ENCODE measurements at places on chromosomes 3 and 15.

DNA sequence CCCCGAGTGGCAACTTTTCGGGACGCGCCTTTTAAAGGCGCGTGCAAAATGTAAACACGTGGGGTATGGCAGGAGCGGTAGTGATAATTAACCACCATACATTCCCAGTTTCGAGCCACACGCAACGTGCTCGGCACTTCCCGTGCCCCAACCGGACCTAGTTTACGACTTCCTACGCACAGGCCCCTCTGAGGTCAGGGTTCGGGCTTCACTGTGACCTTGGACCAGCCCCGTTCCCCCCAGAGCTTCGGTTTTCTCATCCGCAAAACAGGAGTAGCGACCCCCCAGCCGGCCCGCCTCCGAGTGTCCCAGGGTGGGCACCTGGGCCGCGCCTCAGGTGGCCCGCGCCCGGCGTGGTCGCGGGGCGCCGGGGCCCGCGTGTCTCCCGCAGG is 451 bp downstream of the CHCHD4 start:
- peak; percentile 54 for DNase-seq

DNA sequence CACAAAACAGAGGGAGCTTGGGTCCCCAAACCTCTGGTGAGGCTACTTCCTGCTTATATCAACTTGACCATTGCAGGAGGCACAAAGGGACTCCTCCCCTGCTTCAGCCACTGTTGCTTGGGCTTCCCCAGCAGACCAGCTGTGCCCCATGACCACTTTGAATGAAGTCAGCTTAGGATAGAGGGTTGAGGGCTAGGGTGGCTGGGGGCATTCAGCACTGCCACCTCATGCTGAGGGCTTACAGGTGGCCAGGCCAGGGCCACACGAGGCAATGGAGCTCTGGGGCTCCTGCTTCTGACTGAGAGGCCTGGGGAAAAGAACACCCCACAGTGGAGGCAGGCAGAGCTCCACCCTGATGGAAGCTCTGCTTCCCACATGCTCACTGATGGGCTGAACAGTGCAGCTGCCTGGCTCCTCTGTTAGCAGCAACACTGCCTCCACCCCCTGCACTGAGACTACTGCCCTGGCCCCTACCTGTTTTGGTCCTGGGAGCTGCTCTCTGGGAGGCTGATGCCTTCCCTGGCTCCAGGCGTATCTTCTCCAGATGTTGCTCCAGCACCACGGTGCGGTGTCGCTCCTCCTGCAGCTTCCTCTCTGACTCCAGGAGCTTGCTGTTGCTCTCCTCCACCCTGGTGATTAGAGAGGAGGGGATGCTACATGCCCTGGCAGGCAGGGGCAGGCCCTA is 10.2 kb upstream of the HHATL start:
- DNase-seq, result no peak

GRCh38 chr15:92226020-92226612 is 167.6 kb upstream of the ST8SIA2 start:
- DNase-seq, result no peak

- DNase-seq, result no peak
These were observed 139.3 kb downstream of the ZNF609 start for GRCh38 chr15:64599716-64600115.

DNA sequence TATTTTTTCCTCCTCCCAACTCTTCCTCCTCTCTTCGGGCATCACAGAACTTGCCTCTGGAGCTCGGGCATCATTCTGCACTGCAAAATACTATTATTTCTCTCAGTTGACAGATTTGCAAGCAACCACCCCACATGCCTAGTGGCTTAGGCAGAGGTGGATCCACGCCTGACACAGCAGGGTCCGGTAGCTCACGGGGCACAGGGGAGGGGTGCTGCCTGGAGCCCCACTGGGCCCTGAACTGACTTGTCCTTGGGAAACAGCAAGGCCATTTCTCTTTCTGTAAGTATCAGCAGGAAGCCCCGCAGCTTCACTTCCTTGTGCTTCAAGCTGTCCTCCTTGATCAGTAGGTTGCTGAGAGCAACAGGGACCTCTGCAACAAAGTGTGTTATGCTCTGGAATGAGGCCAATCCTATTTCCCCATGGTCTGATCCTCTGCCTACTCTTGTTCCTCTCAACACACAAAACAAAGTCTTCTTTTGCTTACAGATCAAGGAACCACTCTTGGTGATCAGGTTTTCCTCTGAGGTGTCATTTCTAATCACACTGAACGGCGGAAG is 69.1 kb downstream of the FAM174B start:
- no peak for DNase-seq

GRCh38 chr3:172946061-172946460 is 195.0 kb downstream of the SPATA16 start:
- no peak for DNase-seq

- no peak for DNase-seq
These were observed 2.8 kb upstream of the CLDND1 start for GRCh38 chr3:98525494-98525893.

DNA sequence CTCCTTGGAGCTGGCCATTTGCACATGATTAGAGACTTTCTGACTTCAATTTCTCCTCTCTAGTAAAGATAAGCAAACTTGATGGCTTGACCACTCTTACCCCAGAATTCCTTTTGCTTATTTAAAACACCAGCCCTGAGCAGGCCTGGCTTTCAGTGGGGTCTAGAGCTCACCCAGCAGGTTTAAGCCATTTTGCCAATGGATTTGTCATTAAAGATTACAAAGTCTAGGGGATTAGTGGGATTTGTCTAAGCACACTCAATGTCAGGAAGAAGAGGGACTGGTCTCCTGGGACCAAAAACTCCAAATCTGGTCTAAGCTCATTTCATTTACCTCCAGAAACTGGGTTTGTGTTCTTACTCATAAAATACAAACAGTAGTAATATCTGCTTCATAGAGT is 57.3 kb upstream of the SNTN start:
- no peak for DNase-seq

DNA sequence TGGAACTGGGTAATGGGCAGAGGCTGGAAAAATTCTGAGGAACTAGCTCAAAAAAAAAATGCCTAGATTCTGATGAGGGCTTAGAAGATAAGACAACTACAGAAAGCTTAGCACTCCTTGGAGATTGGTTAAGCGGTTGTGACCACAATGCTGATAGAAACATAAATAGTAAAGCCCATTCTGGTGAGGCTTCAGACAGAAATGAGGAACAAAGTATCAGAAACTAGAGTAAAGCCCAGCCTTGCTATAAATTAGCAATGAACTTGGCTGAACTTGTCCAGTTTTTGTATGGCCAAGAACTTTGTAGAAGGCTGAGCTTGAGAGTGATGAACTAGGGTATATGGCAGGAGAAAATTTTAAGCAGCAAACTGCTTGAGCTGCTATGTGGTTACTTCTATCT is 25.4 kb downstream of the GOLGB1 start:
- no peak for DNase-seq

GRCh38 chr3:168094877-168095610 is 680 bp downstream of the GOLIM4 start:
- DNase-seq, result peak; percentile 71

DNA sequence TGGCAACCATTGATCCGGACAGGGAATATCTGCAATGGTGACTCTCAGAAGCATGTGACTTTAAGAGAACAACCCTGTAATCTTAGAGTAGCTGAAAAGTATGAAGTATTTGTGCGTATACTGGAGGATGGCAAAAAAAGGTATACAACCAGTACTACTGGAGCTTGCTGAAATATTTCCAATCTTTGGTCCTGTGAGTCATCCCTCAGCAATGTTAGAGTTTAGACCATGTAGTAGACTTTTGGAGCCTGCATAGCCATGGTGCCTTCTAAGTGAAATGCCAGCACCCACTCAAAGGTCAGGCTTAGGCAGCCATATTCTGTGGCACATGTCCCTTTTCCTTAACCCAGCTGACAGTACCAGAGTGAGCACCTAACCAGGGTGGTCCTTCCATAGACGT is 429.4 kb downstream of the NTRK3 start:
- no peak for DNase-seq

DNA sequence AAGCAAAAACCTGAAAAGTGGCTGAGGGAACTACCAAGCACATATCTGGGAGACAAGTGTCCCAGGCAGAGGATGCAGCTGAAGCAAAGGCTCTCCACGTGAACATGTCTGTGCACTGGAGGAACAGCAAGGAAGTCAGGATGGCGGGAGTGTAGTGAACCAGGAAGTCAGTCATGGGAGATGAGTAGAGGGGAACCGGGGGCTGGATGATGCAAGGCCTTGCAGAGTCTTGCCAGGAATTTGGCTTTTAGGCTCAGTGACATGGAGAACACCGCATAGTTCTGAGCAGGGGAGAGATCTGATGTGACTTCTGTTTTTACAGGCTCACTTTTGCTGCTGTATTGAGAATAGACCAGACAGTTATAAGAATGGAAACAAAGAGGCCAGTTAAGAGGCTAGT is 19.0 kb downstream of the C2CD4A start:
- no peak for DNase-seq

GRCh38 chr15:98547741-98548138 is 100.6 kb upstream of the IGF1R start:
- DNase-seq, result no peak

- no peak for DNase-seq
These were observed 52.4 kb downstream of the VGLL3 start for GRCh38 chr3:86938416-86939105.

DNA sequence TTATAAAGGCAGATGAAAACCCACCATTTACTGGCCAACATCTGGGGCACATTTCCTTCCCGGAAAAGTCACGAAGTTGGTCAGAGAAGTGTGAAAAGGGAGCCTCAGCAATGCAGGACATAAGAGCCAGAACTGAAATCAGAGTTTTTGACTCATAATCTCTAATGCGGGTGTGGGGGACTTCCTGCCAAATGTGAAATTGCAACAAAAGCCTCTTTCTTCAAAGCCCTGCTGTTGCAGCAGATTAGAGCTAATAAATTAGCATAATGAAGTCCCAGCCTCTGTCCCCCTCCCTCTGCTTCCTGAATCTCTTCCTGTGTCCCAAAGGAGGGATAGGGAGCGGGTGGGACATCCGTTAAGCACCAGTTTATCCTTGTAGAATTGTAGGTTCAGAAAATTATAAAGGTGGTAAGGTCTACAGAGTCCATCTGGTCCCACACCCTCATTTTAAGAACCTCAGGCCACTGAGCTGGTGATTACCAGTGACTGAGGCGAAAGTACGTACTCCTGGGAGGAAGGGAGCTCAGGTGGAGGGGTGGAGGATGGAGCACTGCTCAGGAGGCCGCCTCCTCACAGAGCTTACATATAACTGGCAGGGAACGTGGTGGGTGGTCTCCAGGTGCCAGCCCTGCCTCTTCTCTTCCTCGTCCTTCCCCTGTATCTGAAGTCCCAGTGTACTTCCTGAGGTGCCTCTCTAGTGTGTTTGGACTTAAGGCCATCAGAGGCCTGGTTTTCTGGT is 35.0 kb downstream of the ST6GAL1 start:
- no peak for DNase-seq

- no peak for DNase-seq
These were observed 4.2 kb downstream of the RHCG start for GRCh38 chr15:89492111-89492641.

DNA sequence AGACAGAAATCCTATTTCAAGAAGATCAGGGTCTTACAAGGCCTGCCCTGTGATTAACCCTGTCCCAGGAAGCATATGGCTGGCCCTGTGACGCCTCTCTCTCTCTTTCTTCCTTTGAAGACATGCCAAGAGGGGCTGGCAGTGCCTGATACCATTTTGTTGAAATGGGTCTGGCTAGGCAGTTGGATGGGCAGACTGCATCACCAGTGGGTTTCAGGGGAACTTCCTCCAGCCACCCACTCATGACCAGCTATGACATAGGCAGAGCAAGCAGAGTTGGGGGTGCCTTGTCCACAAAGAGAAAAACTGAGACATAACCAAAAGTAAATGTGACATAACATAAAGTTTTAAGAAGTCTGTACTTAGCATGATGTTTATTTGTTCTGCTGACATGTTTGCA is 31.4 kb upstream of the MANF start:
- no peak for DNase-seq

GRCh38 chr3:156341831-156342416 is 213.0 kb downstream of the SSR3 start:
- DNase-seq, result no peak

DNA sequence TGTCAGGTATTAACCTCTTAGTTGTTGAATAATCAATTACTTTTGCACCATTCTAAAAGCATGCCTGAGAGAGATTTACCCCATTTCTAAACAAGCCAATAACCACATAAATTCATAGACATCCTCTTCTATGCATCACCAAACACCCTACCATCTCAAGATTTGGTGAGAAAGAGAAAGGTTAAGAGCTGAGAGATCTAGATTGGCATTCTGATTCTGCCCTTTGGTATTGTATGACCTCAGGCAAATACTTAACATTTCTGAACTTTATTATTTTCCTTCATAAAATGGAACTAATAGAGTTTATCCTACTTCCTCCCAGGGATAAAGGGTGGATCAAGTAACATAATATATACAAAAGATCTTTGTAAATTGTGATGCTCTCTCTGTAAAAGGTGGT is 146.5 kb upstream of the MME start:
- DNase-seq, result no peak

- no peak for DNase-seq
These were observed 5.6 kb upstream of the AEN start for GRCh38 chr15:88615303-88616107.

DNA sequence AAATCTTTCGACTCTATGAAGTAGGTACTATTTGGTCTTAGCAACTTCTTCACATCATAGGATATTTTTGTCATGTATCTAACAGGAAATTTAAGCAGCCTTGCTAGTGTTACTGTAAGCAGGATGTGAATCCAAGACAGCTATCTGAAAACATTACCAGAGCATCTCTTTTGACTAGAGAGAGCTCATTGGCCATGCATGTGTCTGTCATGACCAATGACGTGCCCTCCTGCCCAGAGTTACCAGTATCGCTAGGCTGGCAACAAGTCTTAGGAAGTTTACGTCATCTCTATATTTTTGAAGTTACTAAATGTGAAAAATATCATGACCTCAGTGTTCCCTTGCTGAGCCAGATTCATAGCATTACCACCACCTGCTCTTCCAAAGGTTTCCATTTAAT is 130.9 kb upstream of the TP63 start:
- no peak for DNase-seq

GRCh38 chr3:38969317-38970235 is 82.2 kb downstream of the SCN11A start:
- DNase-seq, result no peak

- DNase-seq, result no peak
These were observed 365.8 kb downstream of the FOXP1 start for GRCh38 chr3:71217640-71218222.
